ENCODE measurements at places on chromosomes 2 and 18.

- no peak for DNase-seq
Measured at GRCh38 chr18:49876536-49876935, 63.2 kb upstream of the ACAA2 start.

DNA sequence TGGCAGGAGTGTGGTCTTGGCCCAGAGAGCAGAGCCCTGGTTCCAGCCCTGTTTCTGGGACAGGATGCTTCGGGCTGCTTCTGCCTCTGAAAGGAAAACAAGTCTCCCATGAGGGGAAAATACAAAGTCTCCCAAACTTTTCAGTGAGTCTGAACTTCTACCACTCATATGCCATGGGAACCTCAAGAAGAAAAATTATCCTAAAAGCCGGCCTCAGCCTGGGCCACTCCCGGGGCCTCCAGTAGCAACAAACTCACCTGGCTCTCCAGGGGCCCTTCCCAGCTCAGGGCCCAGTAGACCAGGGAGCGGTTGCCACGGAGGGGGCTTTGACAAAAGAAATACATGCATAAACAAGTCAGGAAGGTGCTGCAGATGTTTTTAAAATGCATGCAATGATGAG, 289.2 kb upstream of the HDAC4 start:
- no peak for DNase-seq

- no peak for DNase-seq
Measured at GRCh38 chr2:153717060-153717459, 154.7 kb upstream of the GALNT13 start.

GRCh38 chr2:189074506-189074905, 100.3 kb downstream of the COL3A1 start:
- DNase-seq: no peak

GRCh38 chr2:186853951-186854350, 5.0 kb upstream of the ZSWIM2 start:
- DNase-seq: no peak
